ENCODE measurements at places on chromosomes 4 and X.

- no peak for DNase-seq
Observed at GRCh38 chr4:74969507-74970474, 36.9 kb downstream of the PARM1 start.

DNA sequence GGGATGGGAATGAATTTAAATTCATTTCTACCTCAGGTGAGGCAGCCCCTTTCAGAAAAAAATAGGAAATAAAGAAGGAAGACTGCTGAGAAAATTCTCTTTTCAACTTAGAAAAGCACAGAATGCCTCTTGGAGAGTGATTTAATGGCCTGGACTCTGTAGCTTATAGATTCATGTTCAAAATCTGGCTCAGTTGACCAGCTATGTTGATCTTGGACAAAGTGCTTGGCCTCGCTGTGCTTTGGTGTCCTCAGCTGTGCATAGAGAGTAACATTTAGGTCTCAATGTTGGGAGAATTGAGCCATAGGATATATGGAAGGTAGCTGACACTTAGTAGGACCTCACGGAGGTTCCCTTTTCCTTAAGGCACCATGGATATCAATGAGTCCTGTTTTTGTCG, 49.7 kb upstream of the SFRP2 start:
- no peak for DNase-seq

- DNase-seq = no peak
Observed at GRCh38 chr4:101288365-101289145, 58.8 kb downstream of the PPP3CA start.

DNA sequence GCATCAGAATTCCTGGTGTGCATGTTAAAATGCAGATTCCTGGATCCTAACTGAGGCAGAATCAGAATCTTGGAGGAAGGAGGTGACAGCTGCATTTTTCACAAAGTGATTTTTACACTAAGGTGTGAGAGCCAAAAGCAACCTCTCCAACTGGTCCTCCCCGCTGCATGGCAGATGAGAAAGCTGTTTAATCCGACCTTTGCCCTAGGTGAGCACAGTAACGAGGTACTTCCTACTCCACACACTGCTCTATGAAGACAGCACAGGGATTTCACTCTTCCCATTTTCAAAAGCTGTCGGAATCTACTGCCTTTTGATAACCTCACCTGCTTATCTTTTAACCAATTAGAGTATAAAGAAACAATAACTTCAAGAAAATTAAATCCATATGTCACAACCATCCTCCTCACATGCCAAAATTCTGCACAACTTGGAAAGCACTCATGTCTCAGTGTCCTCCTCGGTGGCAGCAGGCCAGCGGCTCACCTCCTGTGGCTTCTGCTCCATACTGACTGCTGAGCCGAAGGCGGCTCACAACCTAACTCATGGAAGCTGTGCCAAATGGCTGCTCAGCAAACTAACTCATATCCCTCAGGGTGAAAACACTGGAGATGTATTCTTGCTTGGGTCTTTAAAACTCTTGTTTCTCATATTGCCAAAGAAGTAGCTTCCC, 3.6 kb downstream of the CASP6 start:
- DNase-seq = no peak

GRCh38 chrX:74579597-74580198, 34.7 kb downstream of the RLIM start:
- no peak for DNase-seq

DNA sequence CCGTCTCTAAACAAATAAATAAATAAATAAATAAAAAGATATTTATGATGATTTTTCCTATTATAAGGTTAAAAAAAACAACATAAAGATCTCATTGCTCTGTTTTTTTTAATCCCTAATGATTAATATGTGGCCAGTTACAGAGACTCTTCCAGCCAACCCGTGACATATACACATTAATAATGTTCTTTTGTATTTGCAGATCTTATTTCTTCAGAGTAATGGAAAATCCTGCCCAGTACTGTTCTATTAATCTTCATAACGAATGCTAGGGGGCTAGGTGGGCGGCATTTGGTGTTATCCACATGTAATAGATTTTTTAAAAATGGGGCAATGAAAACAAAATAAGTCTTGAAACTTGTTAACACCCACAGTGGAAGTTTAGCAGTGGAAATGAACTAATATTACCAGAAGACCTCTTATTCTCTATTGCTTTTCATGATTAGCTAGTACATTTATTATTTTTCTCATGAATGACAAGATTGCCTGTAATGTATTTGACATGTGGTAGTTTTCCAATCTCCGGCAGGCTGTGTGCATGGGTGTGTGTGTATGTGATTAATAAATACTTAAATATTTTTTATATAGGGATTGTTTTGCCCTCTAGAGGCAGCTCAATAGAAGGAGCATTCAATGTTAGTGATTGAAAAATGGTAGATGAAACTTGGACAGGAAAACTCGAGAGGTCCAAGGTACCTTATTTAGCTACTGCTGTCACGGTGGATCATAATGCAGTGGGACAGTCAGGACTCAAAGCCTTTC, 457.4 kb downstream of the IL1RAPL1 start:
- DNase-seq = no peak

- no peak for DNase-seq
Observed at GRCh38 chrX:9874483-9874882, 88.3 kb downstream of the SHROOM2 start.

GRCh38 chr4:188955066-188955465, 815.8 kb downstream of the TRIML1 start:
- no peak for DNase-seq

DNA sequence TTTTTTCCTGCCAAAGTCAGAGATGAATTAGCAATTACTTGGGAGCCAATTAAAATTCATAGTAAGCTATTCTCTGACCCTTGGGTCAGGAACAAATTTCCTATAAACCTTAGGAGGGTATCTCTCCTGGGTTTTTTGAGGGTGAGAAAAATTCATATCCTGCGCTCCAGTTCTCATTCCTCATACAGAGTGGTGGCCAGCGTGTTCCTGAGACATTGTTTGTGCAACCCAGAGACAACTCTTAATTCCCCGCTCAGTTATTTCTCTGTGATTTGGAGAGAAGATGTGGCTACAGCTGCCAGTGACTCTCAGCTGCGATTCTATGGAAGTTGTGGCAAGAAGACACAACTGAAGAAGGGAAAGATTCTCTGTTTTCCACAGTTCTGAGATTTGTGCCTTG, 37.9 kb upstream of the CBR4 start:
- DNase-seq = no peak

GRCh38 chrX:76279007-76279406, 106.1 kb downstream of the PBDC1 start:
- peak; percentile 7 for DNase-seq

- DNase-seq = no peak
Observed at GRCh38 chr4:21167711-21168110, 467.5 kb downstream of the PACRGL start.

GRCh38 chrX:131063613-131064012, 5.5 kb downstream of the ARHGAP36 start:
- DNase-seq = no peak

- DNase-seq = no peak
Observed at GRCh38 chr4:186740822-186741221, 17.2 kb upstream of the FAT1 start.

GRCh38 chr4:6250235-6250983, 19.2 kb upstream of the WFS1 start:
- no peak for DNase-seq

DNA sequence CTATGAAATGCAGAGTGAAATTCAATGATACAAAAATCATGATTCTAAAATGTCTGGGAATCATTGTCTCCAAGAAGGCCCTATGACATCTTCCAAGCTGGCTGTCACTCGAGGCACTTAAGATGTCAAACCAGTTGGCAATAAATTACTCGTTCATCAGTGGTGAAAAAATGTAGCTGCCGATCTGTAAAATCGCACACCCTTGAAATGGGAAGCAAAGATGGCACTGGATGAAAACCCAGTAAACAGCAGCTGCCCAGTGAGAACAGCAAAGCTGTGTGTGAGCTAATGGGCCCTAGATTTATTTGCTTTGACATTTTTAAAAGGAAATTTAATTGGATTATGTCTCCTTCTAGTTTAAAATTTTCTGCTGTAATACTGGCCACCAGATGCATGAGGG, 181.9 kb upstream of the NDP start:
- DNase-seq = no peak

DNA sequence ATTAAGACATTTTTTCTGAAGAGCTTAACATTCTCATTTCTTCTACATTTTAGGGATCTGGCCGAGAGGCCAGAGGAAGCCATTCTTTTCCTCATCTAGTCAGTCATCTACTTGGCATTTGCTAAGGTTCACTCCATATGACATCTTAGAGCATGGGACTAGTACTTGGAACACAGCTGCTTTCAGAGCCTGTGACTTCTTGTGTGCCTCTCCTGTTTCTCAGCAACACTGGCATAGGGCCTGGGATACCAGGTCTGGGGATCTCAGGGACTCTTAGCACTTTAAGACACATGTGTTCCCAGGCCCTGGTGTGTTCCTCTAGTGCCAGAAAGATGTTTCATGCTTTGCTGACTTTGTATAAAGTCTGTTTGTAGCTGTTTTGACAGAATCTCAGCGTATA, 7.3 kb downstream of the PLP1 start:
- no peak for DNase-seq

DNA sequence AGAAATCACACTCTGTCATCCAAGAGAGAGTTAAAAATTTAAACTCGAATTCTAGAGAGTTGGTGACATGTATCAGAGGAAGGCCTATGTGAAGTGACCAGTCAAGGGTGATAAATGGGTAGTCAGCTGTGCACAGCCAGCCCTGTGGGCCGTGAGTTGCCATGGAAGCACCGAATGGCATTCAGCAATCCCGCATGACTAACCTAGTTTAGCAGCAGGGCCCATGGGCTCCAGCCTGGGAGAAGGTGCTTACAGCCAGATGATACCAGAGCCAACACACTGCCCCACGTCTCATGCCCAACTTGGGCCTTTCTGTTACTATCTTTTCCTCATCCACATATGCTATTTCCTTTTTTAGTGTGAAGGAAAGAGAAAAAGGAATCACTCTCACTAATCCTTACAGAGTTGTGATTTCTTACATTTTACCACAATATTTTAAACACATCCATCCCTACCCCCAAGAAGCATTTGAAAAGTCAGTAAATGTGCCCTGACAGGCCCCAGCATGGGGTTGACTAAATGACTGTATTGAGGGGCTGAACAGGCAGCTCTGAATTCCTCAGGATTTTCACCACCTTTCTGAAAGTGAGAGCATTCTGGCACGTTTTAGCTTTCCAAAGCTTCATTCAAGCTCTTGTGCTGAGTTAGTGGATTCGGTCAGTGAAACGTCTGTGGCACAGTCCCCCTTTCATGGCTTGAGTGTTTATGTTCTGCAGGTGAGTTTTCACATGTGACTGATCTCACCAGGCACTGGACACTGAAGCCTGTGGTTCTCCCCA, 104.2 kb downstream of the AFF1 start:
- peak; percentile 73 for DNase-seq

DNA sequence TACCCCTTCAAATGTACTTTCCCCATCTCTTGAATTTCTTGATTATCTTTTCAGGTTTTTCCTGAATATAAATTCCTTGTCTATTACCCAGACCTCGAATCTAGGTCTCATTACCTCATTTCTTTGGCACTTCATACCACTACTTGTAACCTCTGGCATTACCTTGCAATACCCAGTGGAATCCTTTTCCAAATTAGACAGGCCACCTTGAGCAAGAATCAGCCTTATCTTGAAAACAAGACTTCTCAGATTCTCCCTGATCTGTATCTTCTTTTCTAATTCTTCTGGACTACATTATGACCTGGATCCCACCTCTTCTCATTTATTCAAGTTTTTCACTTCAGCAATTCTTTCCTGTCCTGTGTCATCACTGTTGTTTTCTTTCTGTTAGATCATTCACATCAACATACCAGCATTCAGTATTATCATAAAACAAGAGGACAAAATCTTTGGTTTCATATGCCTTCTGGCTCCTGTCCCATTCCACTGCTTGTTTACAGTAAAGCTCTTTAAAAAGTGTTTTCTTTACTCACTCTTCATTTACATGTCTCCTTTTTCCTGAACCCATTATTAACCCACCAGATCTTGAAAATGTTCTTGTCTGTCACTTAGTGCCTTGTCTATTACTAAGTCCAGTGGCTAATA, 275.6 kb upstream of the HS3ST1 start:
- DNase-seq = no peak
